ENCODE measurements at places on chromosomes 7 and 10. TPM values are rescaled to one million over a fixed set of nuclear protein-coding genes. Genes with fewer than 3 reads are reported as not detected.

GRCh38 chr10:113627836-113628235, 36.0 kb downstream of the NRAP start:
- no peak for DNase-seq

- DNase-seq, result peak; percentile 19
Measured at GRCh38 chr7:156156734-156157408, 344.6 kb upstream of the SHH start.

Gene UTF1
- not detected for total RNA-seq

Gene HOXA5
- total RNA-seq, result 130 TPM

- no peak for DNase-seq
Measured at GRCh38 chr7:6316226-6316625, 43.8 kb upstream of the CYTH3 start.
